Cardiac muscle cell (in vitro differentiated cells and primary cell): ENCODE measurements at places on chromosomes 5 and 9. TPM values are rescaled to one million over a fixed set of nuclear protein-coding genes. Genes with fewer than 3 reads are reported as not detected.

- H3K4me1 ChIP-seq: no peaks in the 10 kb centered on the region
- no peak overlapping the region for H3K4me3 ChIP-seq
- no peaks in the 10 kb centered on the region for H3K27me3 ChIP-seq
- peak; percentile 12 for DNase-seq
Measured at GRCh38 chr5:96821260-96821916, 13.6 kb upstream of the ERAP1 start.

DNA sequence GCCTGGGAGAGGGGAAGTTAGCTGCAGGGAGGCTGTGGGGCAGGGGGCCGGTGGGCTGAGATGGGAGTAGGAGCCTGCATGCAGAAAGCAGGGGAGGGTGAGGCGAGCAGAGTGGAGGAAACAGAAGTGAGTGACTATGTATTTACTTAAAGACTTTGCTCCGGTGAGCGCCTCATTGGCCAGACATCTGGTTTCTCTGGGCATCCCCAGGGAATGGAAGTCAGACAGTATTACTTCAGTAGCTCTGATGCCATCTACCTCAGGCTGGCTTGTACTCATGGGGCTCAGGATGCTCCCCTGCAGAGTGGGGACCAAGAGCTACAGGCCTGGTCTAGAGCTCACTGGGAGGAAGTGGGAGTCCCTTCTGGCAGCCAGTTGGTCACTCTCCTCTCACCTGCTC lies 78.2 kb upstream of the ARAP3 start:
- H3K4me3 ChIP-seq: no peak overlapping the region
- H3K4me1 ChIP-seq: no peaks in the 10 kb centered on the region
- H3K27ac ChIP-seq: no peak overlapping the region
- no peak for DNase-seq
- no peaks in the 10 kb centered on the region for H3K36me3 ChIP-seq

DNA sequence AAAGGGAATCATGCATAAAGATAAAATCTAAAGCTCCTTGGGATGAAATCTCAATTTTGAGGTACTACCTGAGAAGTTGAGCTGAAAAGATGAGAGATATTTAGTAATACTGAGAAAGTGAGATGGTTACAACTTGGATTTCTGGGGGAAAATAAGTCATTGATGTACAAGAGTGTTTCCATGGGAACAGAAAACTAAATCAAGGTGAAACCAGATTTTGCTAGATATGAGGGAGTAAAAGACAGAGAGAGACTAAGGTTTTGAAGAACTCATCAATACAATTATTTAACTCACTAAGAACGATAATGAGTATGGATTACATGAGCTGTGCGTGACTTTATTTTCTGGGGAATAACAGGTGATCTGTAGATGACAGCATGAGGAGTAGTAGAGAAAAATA lies 10.2 kb upstream of the ST8SIA4 start:
- H3K4me1 ChIP-seq: no peaks in the 10 kb centered on the region
- DNase-seq: no peak
- H3K27ac ChIP-seq: no peak overlapping the region
- H3K36me3 ChIP-seq: no peaks in the 10 kb centered on the region

DNA sequence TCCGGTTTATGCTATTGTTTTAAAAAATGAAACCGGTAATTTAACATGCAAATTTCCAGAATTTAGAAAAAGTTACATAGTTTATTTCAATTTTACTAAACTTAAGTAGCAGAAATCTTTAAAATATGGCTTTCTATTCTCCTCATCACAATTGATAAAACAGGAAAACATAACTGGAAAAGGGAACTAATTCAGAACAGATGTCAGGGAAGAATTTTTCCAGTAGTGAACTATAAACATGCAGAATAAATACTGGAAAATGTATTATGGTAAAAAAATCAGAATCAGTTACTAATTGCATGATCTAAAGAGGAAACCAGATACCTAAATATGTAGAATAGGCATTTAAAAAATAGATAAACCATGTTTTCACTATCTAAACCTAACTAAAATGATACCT lies 7.3 kb upstream of the NR4A3 start:
- H3K36me3 ChIP-seq: no peaks in the 10 kb centered on the region
- no peak overlapping the region for H3K4me3 ChIP-seq
- H3K27me3 ChIP-seq: no peaks in the 10 kb centered on the region
- peaks cover 8% of the 10 kb centered on the region for H3K4me1 ChIP-seq

The GPRIN1 gene
- 0.27 and 0.63 TPM in 2 replicates for total RNA-seq

The IL13 gene
- not detected in 2 replicates for total RNA-seq

The C1QTNF2 gene
- total RNA-seq: not detected in 2 replicates
